ENCODE measurements at places on chromosomes 5 and 9.
A peak's percentile ranks its signal among the peaks of the same experiment; 100 is the strongest.

DNA sequence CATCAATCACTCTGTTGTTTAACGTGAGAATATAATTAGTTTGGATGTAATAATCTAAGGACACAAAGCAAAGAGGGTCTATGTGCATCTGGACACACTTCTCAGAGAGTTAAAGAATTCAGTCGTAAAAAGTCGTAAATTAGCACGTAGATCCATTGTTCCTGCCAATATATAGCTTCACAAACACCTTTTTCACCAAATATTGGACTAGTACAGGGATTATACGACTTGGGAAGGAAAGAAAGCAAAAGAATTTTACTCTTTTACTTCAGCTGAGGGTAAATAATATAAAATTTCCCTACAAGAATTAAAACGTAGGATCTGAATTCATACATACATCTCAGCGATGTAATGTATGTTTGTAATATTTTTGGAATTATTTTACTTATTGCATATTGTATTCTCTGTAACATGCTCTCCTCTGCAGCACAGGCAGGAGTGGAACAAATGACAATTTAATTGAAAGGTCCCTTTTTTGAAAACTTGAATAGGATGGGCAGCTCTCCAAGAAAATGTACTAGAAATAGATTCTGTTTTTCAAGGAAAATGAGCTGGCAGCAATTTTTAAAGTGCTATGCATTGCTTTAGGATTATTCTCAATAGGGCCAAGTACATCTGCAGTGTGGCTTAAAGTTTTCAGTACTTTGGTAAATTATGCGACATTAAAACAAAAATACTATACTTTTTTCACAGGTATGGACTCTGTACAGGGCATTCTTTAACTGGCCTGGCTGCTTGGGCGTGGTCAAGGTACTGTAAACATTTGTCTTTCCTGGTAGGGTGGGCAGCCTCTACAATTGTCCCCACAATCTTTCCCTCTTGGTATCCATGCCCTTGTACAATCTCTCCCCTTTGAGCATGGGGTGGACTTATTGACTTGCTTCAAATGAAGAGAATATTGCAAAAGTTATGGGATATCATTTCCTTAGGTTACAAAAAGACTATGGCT, 39.7 kb upstream of the HSD17B4 start:
- DNase-seq: no peak

DNA sequence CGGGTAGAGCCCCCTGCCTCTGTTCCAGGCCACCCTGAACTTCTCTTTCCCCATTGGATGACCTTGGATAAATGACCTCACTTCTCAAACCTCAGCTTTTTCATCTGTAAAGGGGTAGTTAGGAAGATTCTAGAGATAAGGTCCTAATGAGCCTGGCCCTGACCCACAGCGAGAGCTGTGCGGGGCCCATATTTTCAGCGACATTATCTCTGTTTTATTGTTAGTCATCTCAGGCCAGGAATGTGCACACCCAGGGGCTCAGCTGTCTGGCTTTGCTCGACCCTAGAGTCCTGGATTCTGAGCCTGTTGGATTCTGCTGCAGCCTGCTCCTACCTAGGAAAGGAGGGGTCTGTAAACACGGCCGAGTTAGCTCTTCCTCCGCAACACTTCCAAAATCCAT, 81.2 kb upstream of the LMX1B start:
- no peak for DNase-seq

DNA sequence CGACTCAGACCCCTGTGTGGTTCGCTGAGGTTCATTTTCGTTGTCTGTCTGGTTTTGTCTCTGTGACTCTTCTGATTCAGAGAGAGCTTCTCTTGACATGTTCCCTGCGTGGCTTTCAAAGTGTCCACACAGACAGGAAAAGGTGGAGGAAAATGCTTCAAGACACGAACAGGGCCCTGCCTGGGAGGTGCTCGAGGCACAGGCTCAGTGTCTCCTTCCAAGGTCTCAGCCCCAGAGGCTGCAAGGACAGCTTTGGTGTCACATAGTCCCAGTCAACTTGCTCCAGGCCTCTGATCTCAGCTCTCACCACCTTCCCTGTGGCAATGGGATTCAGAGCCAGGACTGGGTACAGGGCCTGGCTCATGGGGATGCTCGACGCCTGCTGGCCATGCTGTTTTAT, 51.6 kb upstream of the SARDH start:
- DNase-seq: no peak

GRCh38 chr5:21212026-21212425, 1224.0 kb upstream of the CDH18 start:
- no peak for DNase-seq

DNA sequence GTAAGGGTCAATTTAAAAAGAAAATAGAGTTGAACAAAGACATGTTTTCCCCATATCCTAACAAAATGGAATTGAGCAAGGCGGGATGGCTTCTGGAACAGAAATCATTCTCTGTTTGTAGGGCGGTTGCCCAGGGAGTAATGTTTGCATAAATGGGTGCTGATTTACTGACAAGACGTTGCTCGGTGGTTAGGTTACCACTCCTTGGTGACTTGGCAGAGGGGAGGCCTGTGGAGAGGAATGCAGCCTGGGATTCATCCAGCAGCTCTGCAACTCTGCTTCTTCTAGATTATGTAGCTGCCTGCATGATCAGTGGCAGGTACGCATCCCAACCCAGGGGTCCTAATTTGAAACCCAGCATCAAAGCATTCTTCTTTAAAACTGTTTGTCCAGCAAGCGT, 200.2 kb downstream of the CFAP90 start:
- DNase-seq: no peak

DNA sequence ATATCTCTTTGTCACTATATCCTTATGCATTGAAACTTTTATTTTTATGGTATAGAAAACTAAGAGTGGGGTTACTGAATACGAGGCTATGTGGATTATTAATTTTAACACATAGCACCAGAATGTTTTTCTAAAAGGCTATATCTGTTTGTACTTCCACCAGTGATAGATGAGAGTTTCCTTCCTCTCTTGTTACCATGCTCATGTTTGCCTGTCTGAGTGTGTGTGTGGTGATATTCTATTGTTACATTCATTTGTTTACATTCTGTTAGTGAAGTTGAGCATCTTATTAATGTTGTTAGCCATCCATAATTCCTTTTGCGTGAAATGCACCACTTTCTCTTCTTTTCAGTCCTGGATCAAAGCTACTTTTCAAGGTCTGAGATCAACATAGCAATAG, 54.1 kb upstream of the ALDH1A1 start:
- DNase-seq: no peak

GRCh38 chr9:120531683-120532300, 48.2 kb downstream of the CDK5RAP2 start:
- peak; percentile 60 for DNase-seq

- DNase-seq: no peak
These were observed 64.7 kb upstream of the GRAMD2B start for GRCh38 chr5:126358525-126358924.

GRCh38 chr5:114430532-114430931, 68.7 kb downstream of the KCNN2 start:
- no peak for DNase-seq

DNA sequence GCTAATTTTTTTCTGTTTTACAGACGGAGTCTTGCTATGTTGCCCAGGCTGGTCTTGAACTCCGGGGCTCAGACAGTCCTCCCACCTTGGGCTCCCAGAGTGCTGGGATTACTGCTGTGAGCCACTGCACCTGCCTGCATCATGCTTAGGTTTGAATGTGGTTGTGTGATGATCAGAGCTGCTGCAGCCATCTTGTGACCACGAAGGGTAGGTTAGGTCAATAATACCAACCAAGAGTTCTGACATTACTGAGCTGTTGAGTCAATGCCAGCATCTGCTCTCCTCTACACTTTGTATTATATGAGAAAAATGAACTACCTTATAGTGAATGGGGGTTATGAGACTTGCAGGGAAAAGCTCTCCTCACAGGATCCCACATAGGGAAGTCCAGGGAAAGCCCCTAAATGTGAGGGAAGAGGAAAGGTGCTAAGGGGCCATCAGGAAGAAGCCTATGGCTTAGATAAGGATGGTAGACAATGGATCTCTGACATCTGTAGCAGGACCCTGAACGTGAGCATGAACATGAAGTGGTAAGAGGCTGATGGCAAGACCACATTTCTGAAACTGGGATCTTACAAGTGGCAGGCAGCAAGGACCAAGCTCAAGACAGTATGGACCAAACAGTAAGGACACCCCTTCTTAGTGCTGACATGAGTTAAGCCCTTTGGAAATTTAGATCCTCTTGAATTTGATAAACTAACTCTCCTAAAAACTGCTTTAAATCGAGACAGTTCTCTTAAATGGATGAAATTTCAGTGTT, 75.7 kb upstream of the ZNF169 start:
- DNase-seq: no peak

DNA sequence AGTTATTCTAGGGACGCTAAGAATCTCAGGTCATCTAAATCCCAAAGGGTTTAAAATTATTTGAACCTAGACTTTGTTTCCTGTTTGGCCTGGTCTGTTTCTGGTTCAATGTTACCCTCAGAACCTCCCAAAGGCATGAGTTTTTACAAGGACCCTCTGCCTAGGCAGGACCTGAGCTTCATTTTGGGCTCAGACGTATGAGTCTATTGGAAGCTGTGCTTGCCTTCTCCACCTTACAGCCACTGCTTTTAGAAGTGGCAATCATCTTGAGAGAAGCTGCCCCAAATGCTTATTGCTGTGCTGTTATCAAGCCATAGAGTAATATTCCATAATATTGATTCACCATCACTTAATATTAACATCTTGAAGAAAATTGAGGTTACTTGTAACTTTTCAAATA, 510.4 kb downstream of the TLE4 start:
- DNase-seq: no peak

GRCh38 chr9:28407351-28407750, 834.1 kb upstream of the C9orf72 start:
- DNase-seq: no peak

DNA sequence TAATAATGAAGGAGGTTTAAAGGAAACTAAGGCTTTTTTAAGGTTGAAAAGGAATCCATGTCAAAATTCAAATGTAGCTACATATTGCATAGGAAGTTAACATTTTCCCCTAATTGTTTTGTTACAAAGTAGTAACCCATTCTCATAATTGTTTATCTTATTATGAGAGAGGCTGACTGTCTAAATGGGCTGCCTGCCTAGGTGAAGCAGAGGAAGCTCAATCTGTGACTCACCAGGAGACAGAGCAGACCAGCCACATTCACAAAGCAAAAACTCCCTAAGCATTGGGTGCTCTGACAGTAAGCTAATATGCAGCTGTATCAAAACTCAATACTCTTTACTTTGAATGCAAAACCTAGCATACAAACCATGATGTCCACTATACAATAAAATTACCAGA, 208.5 kb downstream of the ROR2 start:
- DNase-seq: peak; percentile 72

DNA sequence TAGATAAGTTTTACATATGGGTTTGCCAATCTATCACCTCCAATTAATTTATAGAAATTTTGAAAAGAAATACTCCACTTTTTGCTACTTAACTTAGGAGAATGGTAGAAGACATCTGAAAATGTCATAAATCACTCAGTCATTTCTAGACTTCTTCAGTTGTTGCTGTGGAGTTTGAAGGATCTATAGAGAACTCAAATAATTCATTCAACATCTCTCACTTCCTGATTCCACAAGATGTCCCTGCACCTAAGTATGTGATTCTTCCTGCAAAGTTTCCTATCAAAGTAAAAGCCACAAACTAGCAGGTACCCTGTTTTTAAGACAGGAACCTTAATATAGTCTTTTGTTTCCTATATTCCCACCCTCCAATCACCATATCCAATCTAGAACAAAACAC, 297.1 kb upstream of the ATP10B start:
- DNase-seq: no peak

- DNase-seq: no peak
These were observed 44.5 kb downstream of the TNC start for GRCh38 chr9:115073456-115073855.

DNA sequence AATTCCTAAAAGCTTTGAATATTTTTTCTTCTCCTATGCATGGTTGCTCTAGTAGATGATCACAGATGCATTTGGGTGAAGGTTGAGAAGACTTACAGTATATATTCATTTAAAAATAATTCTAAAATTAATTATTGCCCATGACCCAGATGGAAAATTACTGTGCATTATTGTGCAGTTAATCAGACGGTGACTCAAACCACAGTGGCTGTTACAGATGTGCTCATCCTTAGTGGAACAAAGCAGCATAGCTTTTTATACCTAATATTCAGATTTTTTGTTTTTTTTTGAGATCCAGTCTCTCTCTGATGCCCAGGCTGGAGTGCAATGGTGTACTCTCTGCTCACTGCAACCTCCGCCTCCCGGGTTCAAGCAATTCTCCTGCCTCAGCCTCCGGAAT, 10.7 kb downstream of the OR2V1 start:
- no peak for DNase-seq

GRCh38 chr9:77772646-77773045, 124.5 kb upstream of the GNA14 start:
- peak; percentile 18 for DNase-seq

- no peak for DNase-seq
These were observed 137.8 kb downstream of the AGTPBP1 start for GRCh38 chr9:85603936-85604335.

DNA sequence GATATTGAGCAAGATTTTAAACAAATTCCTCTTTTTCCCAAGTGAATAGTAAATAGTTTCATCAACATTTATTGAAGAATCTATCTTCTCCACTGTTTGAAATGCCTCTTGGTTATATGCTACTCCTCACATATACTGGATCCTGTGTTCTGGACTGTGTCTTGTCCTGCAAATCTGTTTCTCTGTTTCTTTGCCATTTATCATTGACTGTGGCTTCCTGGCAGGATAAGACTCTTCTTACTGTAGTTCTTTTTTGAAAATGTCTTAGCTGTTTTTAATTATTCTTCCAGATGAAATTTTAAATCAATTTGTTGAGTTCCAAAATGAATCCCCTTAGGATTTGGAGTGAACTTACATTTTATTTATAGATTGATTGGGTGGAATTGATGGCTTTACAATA, 27.8 kb downstream of the RALGPS1 start:
- DNase-seq: no peak

GRCh38 chr9:94685359-94685758, 41.1 kb upstream of the AOPEP start:
- DNase-seq: no peak

- DNase-seq: no peak
These were observed 21.8 kb upstream of the NINJ1 start for GRCh38 chr9:93155716-93156474.

GRCh38 chr9:138096519-138096845, 218.9 kb downstream of the CACNA1B start:
- no peak for DNase-seq

DNA sequence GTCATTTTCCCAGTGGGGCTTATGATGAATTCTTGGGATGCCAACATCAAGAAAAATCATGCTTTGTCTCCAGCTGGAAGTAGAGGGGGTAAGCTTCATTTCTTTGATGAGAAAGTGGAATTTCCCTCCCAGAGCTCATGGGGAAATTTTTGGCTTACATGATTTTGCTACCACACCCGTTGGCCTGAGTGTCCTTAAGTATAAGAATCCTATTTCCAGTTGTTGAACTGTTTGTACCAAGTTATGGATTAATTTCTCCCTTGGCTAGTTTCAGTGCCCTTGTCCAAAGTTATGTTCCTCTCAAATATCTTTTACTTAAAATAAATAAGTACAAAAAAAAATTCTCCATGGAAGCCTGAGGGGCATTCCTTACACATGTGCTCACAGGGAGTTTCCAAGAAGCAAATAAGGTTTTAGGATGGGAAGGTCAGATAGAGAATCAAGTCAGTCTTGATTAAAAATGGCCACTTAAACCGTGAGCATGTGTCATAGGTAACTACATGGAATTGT, 82.3 kb downstream of the PTCD2 start:
- DNase-seq: peak; percentile 57

Data from cardiac fibroblast (primary cell).